Cardiac atrium fibroblast (primary cell): ENCODE measurements at places on chromosomes 7 and 10. TPM values are rescaled to one million over a fixed set of nuclear protein-coding genes. Genes with fewer than 3 reads are reported as not detected.

AKR1C8 gene
- total RNA-seq = not detected in 2 replicates

KIAA1549 gene
- 0.54 and 1.3 TPM in 2 replicates for total RNA-seq

TMEM229A gene
- 2.1 and 3.2 TPM in 2 replicates for total RNA-seq

CALD1 gene
- total RNA-seq = 293 and 336 TPM in 2 replicates
